DND-41 (cell line): ENCODE measurements at places on chromosomes 11 and 22.
A peak's percentile ranks its signal among the peaks of the same experiment; 100 is the strongest.

DNA sequence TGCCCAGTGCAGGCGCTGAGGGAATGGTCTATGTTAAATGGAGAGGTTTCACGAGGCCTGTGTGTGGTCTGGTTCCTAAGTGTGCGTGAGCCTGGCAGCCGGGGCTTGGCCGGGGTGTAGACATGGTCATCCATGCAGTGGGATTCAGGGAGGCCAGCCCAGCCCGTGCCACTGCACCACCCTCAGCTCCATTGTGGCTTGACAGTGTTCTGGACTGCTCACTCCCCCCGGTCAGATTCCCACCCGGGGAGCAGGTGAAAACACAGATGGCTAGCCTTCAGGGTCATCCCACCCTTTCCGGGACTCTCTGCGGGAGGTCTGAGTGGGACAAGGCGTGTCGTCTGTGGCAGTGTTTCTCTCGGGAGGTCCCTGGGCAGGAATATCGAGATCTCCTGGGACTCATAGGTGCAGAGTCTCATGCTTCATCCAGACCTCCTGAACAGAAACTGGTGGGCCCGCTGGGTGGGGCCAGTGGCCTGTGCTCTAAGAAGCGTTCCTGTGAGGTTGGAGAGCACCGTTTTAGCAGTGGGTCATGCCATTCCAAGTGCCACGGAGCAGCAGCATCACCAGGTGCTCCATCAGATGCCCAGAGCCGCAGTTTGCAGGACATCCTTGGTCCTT lies 52.3 kb downstream of the ST14 start:
- DNase-seq: peak; percentile 2

DNA sequence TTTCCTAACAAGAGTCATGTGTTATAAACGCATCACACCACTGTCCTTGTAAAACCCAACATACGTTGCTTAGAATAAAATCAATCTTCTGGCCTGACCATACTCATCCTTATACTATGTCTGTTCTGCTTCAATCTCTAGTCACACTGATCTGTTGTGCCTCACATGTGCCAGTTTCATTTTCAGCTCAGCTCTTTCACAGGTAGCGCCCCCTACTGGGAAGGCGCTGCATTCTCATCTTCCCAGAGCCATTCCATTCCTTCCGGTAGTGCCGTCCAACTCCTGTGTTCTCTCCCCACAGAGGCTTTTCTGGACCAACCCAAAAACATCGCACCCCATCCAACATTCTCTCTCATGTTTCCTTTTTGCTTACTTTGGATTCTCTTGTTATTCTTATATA lies 22.2 kb downstream of the CASP5 start:
- peak; percentile 31 for DNase-seq

GRCh38 chr11:93089474-93090102 lies 108.2 kb downstream of the SLC36A4 start:
- no peak for DNase-seq

DNA sequence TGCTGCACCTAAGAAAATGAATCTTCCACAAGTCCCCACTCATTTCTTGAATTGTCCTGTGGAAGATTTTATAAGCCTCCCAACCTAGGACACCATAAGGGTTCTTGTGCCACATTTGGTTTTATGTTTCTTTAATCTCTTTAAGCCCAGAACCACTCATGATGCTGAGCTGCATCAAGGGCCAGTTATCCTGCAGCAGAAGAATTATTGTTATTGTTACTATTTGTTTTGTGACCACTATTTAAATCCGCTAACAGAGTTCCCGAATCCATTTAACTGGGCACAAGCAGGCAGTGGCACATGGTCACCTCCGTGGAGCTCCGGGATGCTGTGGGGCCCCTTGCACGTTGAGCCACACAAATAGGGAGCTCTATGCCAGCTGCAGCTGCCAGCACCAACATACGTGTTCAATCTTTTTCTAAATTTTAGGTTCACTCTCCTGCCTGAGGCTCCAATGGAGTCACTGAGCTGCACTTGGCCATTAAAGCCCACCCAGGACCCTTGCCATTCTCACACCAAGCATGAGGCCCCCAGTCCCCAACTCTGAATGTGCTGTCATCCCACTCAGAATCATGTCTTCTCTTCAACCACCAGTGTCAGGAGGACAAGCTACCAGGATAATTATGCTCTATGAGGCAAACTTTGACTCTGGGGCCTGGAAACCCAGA lies 60.6 kb downstream of the DGCR2 start:
- no peak for DNase-seq

- DNase-seq: no peak
These were observed 75.7 kb upstream of the SUSD2 start for GRCh38 chr22:24105631-24106030.
